ENCODE measurements at places on chromosomes 12 and 14. TPM values are rescaled to one million over a fixed set of nuclear protein-coding genes. Genes with fewer than 3 reads are reported as not detected.

CLEC2A gene
- not detected for total RNA-seq

ANHX gene
- not detected for total RNA-seq

DNA sequence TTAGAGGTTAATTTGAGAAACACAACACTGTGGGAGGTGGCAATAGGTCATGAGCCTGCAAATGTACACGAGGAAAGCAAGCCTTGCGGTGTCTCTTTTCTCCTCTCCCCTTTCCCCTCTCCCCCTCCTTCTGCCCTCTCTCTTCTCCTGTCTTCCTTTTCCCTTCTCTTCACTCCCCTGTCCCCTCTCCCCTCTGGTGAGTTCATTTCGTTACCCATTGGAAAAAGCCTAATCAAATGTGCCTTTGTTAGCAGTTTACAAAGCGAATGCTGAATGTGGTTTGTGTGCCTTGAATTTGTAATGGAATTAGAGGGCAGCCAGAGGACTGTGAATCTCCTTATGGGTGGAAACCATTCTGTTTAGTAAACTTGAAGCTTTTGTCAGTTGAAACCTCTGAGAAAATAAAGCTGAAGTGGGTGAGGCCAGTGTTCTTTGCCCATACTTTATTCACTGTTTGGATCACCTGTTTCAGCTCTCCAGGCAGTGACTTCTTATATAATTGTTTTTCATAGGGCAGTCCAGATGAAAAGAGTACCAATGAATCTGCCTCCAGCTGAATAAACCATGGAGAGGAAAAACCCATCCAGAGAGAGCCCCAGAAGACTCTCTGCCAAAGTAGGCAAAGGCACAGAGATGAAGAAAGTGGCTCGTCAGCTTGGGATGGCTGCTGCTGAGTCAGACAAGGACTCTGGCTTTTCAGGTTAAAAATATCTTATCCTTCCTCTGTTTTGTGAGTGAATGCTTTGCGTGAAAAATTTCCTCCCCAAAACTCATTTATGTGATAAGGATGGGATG lies 7.3 kb downstream of the CIPC start:
- no peak for DNase-seq

- DNase-seq, result no peak
Measured at GRCh38 chr14:100783630-100784370, 42.1 kb upstream of the MEG3 start.

All from CD8-positive, alpha-beta memory T cell (primary cell).